ENCODE measurements at places on chromosomes 2 and 18. TPM values are rescaled to one million over a fixed set of nuclear protein-coding genes. Genes with fewer than 3 reads are reported as not detected.

The ASIC4 gene
- not detected for total RNA-seq

The PLA2R1 gene
- total RNA-seq: 3.4 TPM

DNA sequence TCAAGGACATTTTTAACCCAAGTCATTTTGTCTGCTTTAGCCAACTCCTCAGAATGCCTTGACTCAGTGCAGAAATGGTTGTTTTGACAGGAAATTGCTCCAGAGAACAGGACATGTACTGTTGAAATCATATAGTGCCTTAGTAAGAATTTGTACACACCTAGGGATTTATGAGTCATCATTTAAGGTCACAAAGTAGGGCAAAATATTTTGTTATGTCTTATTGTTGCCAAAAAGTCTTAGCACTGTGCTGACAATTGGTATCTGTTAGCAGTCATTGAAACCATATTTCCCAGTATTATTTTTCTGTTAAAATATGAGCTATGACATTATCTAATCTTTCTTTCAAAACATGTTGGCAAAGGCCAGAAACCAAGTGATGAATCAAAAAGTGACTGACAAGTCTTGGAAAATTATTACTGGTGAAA, 104.5 kb downstream of the OSBPL6 start:
- DNase-seq: no peak

- DNase-seq: no peak
These were observed 364.9 kb upstream of the TMEFF2 start for GRCh38 chr2:192559587-192559986.

GRCh38 chr2:211928201-211928600, 610.4 kb downstream of the ERBB4 start:
- DNase-seq: no peak

DNA sequence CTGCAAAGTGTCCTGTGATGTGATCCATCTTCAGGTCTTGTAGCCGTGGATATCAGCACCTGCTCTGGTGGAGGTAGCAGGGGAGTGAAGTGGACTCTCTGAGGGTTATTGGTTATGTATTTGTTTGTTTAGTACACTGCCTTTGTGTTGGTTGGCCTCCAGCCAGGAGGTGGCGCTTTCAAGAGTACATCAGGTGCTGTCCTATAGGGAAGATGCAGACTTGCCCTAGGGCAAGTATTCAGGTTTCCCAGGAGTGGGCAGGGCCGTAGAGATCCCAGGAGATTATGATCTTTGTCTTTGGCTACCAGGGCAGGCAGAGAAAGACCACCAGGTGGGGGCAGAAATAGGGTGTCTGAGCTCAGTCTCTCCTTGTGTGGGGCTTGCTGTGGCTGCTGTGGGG, 411.8 kb downstream of the SOX11 start:
- no peak for DNase-seq

- no peak for DNase-seq
These were observed 168.7 kb downstream of the NRXN1 start for GRCh38 chr2:50863218-50863617.
